ENCODE measurements at places on chromosomes 2 and 18.

DNA sequence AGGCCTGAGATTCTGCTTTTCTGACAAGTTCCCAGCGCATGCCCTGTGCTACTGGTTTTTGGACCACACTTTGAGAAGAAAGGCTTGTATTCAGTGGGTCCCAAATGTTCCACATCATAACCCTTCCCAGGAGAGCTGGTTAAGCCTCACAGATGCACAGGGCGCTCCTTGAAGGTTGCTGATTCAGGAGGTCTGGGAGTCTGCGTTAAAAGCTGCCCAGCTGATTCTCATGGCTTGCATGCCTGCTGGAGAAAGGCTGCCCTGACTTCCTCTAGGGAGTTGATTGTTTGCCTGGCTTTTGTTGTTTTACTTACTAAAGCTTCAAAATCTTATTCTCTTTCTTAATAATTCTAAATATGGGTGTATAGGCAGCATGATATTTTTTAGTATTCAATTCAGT is 20.7 kb downstream of the CRYGD start:
- DNase-seq = no peak

DNA sequence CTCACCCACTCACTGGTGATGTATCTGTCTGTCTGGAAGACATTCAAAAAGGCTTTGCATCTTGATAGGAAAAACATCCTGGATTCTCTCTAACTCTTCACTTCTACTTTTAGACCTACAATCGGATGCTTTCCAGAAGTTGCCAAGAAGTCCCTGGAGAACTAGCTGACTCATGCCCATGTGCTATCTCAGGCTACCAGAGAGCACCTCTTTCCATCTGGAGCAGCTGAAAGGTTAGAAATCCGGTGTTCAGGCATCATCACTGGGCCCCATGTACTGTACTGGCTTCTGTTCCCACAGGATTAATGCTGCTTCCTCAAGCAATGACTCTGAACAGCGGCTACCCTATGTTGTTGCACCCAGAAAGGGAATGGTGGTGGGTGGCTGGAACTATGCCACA is 259.0 kb downstream of the NBAS start:
- no peak for DNase-seq

GRCh38 chr2:33839791-33840190 is 240.7 kb upstream of the FAM98A start:
- no peak for DNase-seq

GRCh38 chr18:79071037-79071436 is 1.8 kb downstream of the ATP9B start:
- DNase-seq = no peak

- no peak for DNase-seq
Observed at GRCh38 chr2:67674668-67675067, 277.5 kb downstream of the ETAA1 start.

- DNase-seq = no peak
Observed at GRCh38 chr18:2451556-2451955, 119.7 kb downstream of the METTL4 start.

DNA sequence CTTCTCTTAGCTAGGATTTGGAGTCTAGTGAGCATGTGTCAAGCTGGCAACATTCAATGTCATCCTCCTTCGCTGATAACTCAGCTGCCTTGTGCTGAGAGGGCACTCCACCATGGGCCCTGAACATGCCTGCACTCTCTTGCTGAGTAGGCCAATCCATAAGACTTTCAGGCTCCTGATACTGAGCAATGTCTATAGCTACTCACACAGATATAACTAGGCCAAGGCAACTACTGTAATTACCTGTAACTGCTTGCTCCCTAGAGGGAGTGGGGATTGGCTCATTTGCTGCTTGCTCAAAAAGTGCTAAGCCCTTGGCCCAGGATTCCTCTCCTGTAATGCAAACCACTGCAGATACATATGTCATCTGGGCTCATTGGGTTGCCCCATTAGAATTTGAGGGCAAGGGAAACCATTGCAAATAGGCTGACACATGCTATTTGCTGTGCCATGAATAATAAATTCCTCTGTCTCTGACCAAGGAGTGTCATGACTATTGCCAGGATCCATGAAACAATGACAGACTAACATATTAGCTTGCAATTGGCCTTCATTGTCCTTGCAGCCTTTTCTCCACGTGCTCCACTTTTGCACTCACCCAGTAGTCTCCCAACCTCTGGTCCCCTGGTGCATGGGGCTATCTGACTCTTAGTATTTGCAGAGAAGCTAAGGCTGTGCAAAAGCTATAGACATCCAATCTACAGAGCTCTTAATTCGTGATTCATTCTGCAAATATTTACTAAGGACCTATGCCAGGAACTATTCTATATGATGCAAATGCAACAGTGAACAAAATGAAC is 36.9 kb upstream of the BMPR2 start:
- DNase-seq = no peak

- no peak for DNase-seq
Observed at GRCh38 chr18:70826571-70826970, 537.7 kb downstream of the SOCS6 start.

DNA sequence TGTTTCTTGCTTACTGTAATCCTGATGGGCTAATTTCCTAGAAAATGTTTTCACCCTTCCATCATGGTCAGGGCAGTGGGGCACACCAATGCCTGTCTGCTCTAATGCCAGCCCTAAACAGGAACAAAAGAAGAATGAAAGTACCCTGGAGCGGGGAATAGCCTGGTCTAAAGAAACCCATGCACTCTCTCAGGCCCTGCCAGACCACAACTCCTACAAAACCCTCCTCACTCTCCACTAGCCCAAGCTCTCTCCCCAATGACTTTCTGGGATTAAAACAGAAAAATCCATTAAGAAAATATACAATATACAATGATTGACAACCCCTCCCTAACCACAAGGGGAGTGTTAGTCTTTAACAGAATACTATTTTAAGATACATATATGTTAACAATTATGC is 67.6 kb downstream of the AAK1 start:
- no peak for DNase-seq

DNA sequence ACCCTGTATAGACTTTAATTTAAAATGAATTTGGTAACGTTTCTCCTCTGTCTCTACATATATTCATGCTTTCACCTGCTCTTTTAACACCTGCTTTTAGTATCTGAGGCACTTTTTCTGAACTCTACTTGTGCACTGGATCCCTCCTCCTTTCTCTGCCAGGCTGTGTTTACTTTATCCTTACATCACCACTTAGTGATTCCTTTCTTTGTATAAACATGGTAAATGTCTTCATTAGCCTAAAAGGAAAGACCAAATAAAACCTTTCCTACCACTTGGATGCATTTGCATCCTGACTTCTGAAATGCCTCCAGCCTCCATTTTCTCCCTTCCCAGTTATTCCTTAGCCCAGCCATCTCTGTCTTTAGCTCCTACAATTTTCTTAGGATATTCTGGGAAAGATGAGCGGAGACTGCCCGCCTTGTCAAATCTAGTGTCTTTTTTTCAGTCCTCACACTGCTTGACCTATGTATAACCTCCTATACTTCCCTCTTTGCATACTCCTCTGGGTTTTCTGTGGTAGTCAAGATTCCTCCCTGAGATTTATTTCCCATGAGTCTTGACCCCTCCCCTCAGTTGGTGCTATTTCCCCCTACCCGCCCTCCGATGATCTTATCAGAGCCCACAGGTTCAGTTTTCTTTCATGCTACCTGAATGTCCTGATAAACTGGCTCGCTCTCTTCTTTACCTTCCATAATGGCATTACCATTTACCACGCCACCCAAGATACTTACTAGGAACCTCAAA is 44.8 kb downstream of the REL start:
- no peak for DNase-seq

DNA sequence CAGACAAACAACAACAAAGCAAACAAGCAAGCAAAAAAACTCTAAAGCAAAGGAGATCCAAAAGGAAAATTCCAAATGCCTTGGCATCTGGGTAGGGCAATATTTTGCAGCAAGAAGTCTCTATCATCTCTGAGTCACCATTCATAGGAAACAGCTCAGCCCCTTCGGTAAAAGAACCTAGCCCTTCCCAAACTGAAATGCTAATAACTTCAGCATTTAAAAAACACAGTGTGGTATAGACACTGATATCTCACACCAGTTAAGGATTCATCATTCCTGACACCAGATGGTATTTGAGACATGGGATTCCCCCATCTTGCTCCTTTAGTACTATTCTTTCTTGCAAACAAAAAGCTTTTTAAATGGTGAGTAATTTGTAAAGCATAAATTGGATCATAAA is 491.8 kb downstream of the TXNL1 start:
- no peak for DNase-seq

DNA sequence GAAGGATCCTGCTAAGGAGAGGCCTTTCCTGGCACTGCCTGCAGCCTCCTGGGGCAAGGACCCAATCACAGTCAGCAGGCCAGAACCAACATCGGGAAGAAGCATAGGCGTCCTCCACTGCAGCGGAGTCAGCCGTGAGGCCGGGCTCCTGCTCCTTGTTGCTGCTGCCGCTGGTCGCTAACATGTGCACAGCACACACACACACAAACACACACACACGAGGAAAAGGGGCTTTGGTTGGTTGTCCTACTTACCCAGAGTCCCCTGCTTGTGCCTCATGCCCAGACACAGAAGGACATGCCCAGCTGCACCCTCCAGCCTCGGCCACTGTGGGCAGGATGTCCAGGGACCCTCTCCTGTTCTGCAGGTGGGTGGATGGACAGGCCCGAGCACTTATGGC is 209.4 kb downstream of the GLI2 start:
- DNase-seq = no peak

DNA sequence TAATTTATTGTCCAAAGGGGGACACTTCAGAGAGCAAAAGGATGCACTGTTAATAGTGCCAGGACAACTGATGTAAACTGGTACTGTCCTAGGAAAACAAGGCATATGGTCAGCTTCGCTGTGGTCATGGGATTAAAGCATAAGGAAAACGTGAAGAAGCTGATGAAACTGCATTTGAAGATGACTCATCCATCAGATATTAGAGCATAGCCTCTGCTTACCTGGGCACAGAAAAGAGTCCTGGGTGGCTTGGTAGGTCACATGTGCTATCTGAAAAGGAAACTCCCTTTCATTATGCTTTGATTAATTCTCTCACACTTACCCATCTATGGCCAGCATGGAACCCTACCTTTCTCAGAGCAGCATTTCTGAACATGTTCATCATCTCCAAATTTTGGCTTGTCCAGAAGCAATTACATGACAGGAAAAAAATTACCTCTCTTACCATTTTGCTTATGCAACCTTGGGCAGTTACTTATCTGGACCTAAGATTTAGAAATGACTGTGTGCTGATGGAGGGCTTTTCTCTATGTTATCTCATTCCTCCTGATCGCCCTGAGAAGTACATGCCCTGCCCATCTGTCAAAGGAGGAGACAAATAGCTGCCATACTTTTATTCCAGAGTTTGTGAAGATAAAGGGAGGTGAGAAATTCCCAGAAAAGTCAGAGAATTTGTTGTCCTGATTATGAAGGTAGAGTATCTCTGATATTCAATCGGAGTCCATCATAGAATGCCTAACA is 275.3 kb upstream of the SLC14A2 start:
- no peak for DNase-seq

GRCh38 chr2:138610201-138610953 is 108.8 kb downstream of the SPOPL start:
- DNase-seq = no peak

- no peak for DNase-seq
Observed at GRCh38 chr18:11251229-11251890, 102.0 kb upstream of the PIEZO2 start.

GRCh38 chr2:75466708-75467311 is 93.9 kb downstream of the EVA1A start:
- DNase-seq = peak; percentile 9

DNA sequence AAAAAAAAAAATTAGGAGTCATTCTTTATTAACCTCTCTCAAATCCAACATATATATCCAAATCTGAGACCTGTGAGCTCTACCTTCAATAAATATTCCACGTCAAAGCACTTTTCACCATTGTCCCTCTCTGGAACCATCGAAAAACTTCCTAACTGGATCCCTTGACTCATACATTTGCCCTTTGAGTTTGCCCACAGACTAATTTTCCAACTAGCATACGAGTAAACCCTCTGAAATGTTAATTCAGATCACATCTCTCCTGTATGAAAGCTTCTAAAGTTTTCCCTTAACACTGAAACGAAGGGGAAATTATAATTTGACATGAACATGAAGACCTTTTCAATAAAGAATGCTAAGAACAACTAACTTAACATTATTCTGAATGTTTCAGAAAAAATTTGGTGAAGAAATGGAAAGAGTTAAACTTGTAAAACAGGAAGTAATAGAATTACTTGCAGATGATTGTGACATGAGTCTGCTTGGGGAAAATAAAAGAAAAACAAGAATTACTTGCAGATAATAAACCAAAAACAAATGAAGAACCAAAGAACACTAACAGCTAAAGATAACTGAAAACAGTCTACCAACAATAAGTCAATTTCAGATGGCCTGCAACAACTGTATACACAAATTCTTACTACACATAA is 110.6 kb downstream of the C2orf74 start:
- no peak for DNase-seq

DNA sequence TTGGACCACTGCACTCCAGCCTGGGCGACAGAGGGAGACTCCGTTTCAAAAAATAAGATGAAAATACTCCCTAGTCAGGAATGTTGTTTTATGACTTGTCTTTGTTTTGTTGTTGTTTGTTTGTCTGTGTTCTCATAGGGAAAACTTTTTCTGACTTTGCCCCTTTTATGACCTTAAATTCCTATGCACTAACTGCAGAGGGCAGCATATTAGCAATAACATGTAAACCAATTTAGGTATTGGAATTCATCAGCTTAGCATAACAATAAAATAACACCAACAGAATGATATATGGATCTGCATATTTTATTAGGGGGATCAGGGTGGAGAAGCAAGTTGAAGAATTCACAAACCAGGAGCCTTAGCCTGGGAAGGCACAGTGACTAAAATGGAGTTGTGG is 631.5 kb downstream of the SUCLG1 start:
- DNase-seq = no peak

DNA sequence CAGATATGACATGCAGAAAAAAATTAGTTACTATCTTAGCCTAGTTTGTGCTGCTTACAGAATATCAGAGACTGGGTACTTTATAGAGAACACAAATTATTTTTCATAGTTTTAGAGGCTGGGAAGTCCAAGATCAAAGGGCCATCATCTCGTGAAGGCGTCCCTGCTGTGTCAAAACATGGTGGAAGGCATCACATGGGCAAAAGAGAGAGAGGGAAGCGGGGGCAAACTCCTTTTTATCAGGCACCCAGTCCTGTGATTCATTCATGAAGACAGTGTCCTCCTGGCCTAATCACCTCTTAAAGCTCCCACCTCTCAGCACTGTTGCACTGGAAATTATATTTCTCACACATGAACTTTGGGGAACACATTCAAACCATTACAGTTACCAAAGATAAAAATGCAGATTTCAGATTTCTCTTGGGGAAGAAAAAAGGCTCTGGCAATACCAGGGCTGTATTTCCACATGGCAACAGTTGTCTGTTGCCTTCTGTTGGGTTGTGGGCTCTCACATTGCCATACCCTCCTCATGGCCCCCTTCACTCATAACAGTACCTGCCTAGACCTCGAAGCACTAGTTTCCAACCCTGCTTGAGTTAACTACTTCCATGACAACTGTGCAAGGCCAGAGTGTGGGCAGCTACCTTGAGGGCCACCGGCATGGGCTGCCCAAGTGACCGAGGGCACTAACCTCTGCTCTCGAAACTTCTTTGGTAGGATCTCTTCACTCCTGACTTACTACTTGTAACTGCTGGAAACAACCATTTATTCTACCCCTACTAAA is 2.7 kb upstream of the ACTR3 start:
- DNase-seq = no peak

GRCh38 chr2:190418727-190419126 is 10.6 kb downstream of the MFSD6 start:
- no peak for DNase-seq
